ENCODE measurements at places on chromosomes 3 and 15.

GRCh38 chr15:40334941-40335795 lies 5.6 kb downstream of the CCDC9B start:
- 0 out of 2 replicates have a peak, but pooled peaks cover 4% of the 10 kb centered on the region for H3K27me3 ChIP-seq
- H3K36me3 ChIP-seq = no peaks in the 10 kb centered on the region
- no peak for DNase-seq
- H3K4me3 ChIP-seq = no peak overlapping the region
- H3K27ac ChIP-seq = no peak overlapping the region
- H3K4me1 ChIP-seq = no peaks in the 10 kb centered on the region

GRCh38 chr3:171806200-171807128 lies 3.8 kb downstream of the PLD1 start:
- no peaks in the 10 kb centered on the region for H3K36me3 ChIP-seq
- H3K27ac ChIP-seq = no peak overlapping the region
- no peaks in the 10 kb centered on the region for H3K4me1 ChIP-seq

- no peaks in the 10 kb centered on the region for H3K4me1 ChIP-seq
- H3K27me3 ChIP-seq = no peaks in the 10 kb centered on the region
- no peaks in the 10 kb centered on the region for H3K36me3 ChIP-seq
- no peak overlapping the region for H3K27ac ChIP-seq
- DNase-seq = no peak
Observed at GRCh38 chr3:53938645-53939044, 47.0 kb upstream of the SELENOK start.

DNA sequence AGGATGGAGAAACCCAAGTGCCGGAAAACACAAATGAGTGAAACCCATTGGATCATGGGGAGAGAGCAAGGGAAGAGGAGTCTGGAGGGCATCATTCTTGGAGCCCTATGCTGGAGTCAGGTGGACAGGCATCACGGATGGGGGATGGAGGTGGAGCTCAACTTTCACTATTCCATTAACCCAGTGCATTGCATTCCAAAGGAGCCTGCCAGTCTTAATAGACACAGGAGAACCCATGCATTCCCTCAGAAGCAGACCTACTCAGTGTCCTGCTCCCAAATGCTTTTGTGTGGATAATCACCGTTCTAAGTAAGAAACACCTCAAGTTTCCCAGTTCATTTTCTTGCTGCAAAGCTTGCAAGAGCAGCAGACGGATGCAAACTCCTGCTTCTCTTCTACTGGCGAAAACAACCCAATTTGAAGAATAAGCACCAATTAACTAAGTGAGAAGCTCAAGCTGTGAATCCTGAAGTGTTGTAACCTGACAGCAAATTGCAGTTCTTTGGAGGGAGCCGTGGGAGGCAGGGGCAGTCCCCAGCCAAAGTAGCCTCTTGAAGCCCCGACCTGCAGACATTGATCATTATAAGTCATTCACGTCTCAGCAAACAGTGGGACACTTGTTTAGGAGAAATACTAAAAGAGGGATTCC lies 25.3 kb downstream of the SEMA5B start:
- H3K27me3 ChIP-seq = no peaks in the 10 kb centered on the region
- H3K27ac ChIP-seq = no peak overlapping the region
- no peak for DNase-seq
- H3K4me3 ChIP-seq = no peak overlapping the region
- no peaks in the 10 kb centered on the region for H3K36me3 ChIP-seq

DNA sequence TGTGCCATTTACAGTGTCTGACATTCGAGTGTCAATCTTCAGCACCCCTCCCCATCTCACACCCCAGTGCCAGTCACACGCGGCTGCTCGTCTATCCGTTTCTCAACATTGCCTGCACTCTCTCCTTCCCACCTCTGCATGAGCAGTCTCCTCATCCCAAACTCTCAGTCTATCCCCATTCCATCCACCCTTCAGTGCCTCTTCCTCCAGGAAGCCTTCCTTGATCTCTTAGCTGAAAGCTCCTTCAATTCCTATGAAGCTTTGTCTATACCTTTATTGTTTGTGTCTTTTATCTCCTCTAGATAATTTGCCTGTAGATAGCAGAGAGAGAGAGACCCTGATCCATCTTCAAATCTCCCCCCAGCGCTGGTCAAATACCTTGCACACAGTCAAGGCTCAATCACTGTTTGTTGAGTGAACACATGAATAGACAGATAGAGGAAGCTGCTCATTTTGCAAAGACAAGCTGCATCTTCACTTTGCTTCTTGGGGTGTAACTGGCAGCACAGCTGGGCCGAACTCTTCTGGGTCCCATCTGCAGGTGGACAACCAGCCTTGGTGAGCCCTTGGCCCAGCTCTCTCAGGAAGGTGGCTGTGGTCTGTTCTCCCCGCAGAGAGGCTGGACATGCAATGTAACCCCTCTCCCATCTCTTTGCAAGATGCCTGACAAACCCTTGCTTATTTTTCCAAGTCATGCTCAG lies 52.8 kb downstream of the ITGA11 start:
- no peak overlapping the region for H3K4me3 ChIP-seq
- no peak for DNase-seq
- H3K36me3 ChIP-seq = no peaks in the 10 kb centered on the region
- H3K27ac ChIP-seq = no peak overlapping the region

GRCh38 chr3:68667346-68667745 lies 265.0 kb downstream of the TAFA4 start:
- no peak overlapping the region for H3K4me3 ChIP-seq
- H3K36me3 ChIP-seq = no peaks in the 10 kb centered on the region
- no peak overlapping the region for H3K27ac ChIP-seq

DNA sequence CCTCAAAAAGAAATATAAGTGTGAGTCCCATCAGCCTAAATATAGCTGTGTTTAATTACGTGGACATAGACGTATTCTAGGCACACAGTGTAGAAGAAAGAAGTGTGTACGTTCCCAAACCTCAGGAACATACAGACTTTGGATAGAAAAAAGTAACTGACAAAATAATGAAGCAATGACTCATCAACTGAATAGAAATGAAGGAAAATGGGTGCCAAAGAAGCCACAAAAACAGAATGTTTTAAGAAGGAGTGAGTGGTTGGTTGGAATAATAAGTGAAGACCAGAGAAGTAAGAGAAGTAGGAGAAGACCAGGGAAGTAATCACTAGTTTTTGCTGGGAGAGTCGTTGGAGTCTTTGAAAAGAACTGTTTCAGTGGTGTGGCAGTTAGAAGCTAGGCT lies 518.1 kb downstream of the ROBO1 start:
- DNase-seq = no peak
- no peak overlapping the region for H3K27ac ChIP-seq
- no peaks in the 10 kb centered on the region for H3K27me3 ChIP-seq
- no peaks in the 10 kb centered on the region for H3K36me3 ChIP-seq
- H3K4me3 ChIP-seq = no peak overlapping the region
- H3K4me1 ChIP-seq = peaks cover 2% of the 10 kb centered on the region

- no peaks in the 10 kb centered on the region for H3K4me1 ChIP-seq
- no peak for DNase-seq
- peaks cover 3% of the 10 kb centered on the region for H3K27me3 ChIP-seq
- no peaks in the 10 kb centered on the region for H3K36me3 ChIP-seq
- H3K27ac ChIP-seq = no peak overlapping the region
Observed at GRCh38 chr15:64044300-64045100, 1.8 kb downstream of the DAPK2 start.

DNA sequence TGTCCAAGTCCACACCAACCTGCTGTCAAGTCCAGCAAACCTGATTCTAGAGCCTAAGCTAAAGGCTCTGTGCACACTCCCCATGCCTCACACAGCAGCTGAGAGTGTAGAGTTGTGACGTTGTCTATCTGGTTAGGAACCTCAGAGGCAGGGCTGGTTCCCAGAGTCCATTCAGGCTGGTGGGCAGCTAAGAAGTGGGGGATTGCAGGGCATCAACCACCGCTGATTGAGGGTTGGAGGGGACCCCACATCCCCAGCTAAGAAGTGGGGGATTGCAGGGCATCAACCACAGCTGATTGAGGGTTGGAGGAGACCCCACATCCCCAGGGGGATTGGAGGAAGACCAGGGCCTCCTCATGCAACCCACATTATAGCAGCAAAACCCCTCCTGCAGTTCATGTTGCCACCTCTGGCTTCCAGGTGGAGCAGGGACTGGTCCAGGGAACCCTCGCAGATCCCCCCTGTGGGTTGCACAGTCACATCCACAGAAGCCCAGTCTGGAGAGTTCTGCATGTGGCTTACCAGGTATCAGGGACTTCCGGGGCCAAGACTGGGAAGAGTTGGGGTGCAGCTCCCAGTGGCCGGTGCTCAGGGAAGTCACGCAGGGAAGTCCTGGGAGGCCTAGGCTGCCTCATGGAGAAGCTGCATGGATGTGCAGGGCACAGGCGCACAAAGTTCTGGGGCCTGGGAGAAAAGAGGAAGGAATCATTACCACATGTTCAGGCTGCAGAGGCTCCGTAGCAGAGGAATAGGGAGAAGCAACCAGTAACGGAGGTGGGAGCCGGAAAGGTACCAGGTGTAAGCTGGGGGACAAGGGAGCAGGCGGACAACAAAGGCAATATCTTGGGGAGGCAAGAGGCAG lies 71.4 kb upstream of the PCSK6 start:
- no peaks in the 10 kb centered on the region for H3K27me3 ChIP-seq
- H3K36me3 ChIP-seq = no peaks in the 10 kb centered on the region
- no peak overlapping the region for H3K4me3 ChIP-seq
- DNase-seq = peak; percentile 28

DNA sequence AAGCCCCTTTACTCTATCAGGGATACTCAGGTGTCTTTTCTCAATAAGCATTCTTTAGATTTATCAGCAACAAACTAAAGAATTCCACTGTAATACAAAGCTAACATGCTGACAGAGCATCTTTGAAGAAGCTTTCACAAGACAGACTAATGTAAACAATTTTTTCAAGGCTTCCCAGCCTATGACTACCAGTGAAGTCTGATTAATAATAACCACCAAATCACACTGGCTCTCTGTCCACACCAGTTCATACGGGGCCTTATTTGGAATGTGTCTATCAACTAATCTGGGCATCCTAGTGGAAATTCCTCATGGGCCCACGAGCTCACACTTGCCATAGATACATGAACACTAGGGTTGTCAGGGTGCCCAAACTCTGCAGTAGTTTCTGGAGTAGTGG lies 84.5 kb downstream of the EFL1 start:
- no peaks in the 10 kb centered on the region for H3K36me3 ChIP-seq
- H3K27ac ChIP-seq = no peak overlapping the region
- H3K4me1 ChIP-seq = peaks cover 3% of the 10 kb centered on the region
- H3K4me3 ChIP-seq = no peak overlapping the region
- no peak for DNase-seq

DNA sequence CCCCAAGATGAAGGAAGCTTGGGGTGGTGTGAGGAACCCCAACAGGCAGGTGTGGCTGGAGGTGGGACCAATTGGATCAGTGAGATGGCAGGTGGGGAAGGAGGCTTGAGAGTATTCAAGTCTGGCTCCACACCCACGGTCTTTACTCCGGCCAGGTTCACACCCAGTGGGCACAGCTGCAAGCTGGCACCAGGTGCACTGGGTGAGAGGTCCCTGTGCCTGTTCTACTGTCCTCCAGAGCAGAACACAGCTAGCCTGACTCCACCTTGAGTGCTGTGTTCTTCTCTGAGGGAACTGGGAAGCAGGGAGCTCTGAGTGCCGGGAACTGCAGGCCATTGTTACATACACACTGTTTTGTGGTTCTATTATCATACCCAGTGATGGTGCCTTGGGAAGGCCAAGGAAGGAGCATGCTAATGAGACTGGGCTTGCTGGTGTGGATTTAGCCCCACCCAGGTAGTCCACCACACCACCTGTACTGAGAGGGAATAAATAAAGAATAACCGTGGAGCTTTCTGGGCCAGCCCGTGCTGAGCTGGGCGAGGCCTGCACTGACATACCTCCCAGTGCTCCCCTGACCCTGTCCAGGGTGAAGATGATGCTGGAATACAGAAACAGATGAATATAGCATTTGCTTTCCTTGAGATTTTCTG lies 93.4 kb downstream of the ABHD5 start:
- no peak for DNase-seq
- no peak overlapping the region for H3K27ac ChIP-seq
- no peaks in the 10 kb centered on the region for H3K4me1 ChIP-seq
- no peaks in the 10 kb centered on the region for H3K27me3 ChIP-seq
- H3K4me3 ChIP-seq = no peak overlapping the region

DNA sequence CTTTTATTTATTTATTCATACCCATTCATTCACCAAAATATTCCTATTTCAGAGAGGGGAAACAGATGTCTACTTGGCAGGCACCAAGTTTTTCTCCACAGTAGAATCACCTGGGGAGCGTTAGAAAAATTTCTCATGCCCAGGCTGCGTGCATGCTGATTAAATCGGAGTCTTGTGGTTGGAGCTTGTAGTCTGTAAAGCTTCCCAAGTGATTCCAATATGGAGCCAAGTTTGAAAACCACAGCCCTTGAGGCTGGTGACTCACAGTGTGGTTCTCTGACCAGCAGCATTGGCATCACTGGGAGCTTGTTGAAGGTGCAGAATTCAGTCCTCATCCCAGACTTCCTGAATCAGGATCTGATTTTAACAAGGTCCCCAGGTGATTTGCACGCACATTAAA lies 49.7 kb downstream of the PDHB start:
- no peaks in the 10 kb centered on the region for H3K27me3 ChIP-seq
- no peak for DNase-seq
- no peaks in the 10 kb centered on the region for H3K4me1 ChIP-seq
- H3K4me3 ChIP-seq = no peak overlapping the region
- H3K27ac ChIP-seq = no peak overlapping the region
- no peaks in the 10 kb centered on the region for H3K36me3 ChIP-seq

DNA sequence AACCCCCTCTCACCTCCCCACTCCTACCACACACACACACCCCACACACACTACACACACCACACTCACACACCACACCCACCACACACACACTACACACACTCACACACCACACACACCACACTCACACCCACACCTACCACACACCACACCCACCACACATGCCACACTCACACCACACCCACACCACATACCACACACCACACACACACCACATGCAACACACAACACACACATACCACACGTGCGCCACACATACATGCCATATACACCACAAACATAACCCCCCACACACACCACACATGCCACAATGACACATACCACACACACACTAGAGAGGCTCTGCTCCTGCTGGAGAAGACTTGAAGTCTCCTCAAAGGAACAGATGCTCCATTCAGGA lies 5.9 kb upstream of the ITPKA start:
- H3K27me3 ChIP-seq = peaks cover 20% of the 10 kb centered on the region
- H3K27ac ChIP-seq = no peak overlapping the region
- no peaks in the 10 kb centered on the region for H3K4me1 ChIP-seq

DNA sequence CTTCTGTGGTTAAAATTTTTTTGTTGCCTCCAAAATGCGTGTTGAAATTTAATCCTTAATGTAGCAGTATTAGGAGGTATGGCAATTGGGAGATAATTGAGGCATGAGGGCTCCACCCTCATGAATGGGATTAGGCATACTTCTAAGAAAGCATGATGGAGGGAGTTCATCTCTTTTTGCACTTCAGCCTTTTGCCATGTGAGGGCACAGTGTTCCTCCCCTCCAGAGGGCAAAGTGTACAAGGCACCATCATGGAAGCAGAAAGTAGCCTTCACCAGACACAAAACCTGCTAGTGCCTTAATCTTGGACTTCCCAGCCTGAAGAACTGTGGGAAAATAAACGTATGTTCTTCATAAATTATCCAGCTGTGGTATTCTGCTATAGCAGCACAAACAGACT lies 429.5 kb downstream of the ZIC1 start:
- H3K27me3 ChIP-seq = no peaks in the 10 kb centered on the region
- no peaks in the 10 kb centered on the region for H3K36me3 ChIP-seq
- H3K27ac ChIP-seq = no peak overlapping the region

- no peaks in the 10 kb centered on the region for H3K36me3 ChIP-seq
- no peak overlapping the region for H3K4me3 ChIP-seq
- H3K4me1 ChIP-seq = peaks cover 8% of the 10 kb centered on the region
- no peak for DNase-seq
- H3K27ac ChIP-seq = no peak overlapping the region
Observed at GRCh38 chr3:64651303-64651702, 36.5 kb downstream of the ADAMTS9 start.

All from H1 (cell line).